Adrenal gland (tissue), 19 donors: ENCODE measurements at places on chromosomes 13 and 19. TPM values are rescaled to one million over a fixed set of nuclear protein-coding genes. Genes with fewer than 3 reads are reported as not detected.

DNA sequence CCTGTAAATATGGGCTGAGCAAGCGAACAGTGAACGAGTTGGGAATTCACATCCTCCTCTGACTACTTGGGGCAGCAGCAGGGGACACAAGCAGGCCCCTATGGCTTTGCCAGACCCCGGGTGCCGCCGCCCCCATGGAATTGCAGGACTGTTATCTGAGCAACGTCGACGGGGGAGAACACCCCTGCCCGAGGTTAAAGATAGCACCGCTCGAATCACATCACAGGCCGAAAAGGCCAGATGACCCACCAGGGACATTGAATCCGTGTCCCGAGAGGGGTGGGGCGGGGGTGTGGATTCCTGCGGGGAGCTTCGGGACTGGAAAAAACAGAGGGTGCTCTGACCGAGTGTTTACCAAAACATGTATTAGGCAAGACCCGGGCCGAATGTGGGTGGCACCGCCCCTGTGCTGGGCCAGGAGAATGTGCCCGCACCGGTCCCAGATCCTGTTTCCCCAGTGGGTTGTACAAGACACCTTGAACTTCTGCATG is 9.1 kb downstream of the FEM1A start:
- DNase-seq = no peak

DNA sequence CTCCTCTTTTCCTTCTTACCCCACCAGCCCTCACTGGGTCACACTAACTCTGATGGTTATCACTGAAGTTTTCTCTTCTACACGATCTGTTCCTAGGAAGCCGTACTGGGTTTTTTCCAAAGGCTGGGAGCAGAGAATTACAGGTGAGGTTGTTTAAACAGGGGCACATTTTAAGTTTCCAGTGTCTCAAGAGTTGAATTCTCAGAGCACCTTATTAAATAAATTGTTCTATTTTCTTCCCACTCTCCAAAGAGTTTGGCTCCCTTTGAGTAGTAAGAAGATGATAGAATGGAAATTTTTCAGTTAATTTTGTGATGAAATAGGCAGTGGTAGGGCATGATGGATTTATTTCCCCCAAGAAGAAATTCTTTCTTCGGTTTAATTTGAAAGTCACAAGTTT is at the start of gene OR7D4:
TSS of gene OR7D4 (minus strand) at position 101 of the 400 bp plus-strand sequence. CDS start 4,752 bp downstream, outside the sequence.
- DNase-seq = no peak

DNA sequence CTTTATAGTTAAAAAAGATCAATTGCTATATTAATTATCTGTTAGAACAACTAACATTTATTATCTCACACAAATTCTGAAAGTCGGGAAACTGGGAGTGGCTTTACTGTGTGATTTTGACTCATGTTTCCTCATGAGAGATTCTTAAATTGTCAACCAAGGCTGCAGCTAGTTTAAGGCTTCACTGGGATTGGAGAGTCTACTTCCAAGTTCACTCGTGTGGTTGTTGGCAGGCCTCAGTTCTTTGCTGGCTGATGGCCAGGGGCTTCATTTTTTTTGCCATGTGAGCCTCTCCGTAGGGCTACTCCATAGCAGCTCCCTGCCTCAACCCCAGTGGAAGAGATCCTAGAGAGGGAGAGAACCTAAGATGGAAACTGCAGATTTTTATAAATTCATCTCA is 24.5 kb upstream of the LPAR6 start:
- peak; percentile 60 for DNase-seq

GRCh38 chr13:68214691-68215415 is 984.7 kb upstream of the PCDH9 start:
- DNase-seq = no peak

DNA sequence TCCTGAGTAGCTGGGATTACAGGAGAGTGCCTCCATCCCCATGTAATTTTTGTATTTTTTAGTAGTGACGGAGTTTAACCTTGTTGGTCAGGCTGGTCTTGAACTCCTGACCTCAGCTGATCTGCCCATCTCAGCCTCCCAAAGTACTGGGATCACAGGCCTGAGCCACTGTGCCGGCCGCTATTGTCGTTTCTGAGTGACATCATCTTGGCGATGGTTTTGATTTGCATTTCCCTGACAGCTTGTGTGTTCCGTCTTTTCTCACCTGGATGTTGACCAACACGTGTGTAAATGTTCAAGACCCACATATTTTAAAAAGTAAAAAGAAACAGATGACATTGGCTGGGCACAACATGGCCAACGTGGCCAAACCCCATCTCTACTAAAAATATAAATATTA is 12.8 kb upstream of the MKNK2 start:
- DNase-seq = no peak

- DNase-seq = no peak
Observed at GRCh38 chr19:6531956-6532243, 1.1 kb downstream of the TNFSF9 start.

DNA sequence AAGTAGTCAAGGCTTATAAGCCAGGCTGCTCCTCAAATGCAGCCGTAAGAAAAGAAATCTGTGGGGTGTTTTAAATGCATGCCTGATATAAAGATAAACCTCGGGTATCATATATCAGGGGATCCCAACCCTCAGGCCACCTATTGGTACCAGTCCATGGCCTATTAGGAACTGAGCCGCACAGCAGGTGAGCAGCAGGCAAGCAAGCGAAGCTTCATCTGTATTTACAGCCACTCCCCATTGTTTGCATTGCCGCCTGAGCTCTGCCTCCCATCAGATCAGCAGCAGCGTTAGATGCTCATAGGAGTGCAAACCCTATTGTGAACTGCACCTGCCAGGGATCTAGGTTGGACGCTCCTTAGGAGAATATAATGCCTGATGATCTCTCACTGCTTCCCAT is 233.5 kb upstream of the SERP2 start:
- DNase-seq = no peak

GRCh38 chr13:55577082-55577846 is 1563.5 kb upstream of the PRR20A start:
- DNase-seq = no peak

DNA sequence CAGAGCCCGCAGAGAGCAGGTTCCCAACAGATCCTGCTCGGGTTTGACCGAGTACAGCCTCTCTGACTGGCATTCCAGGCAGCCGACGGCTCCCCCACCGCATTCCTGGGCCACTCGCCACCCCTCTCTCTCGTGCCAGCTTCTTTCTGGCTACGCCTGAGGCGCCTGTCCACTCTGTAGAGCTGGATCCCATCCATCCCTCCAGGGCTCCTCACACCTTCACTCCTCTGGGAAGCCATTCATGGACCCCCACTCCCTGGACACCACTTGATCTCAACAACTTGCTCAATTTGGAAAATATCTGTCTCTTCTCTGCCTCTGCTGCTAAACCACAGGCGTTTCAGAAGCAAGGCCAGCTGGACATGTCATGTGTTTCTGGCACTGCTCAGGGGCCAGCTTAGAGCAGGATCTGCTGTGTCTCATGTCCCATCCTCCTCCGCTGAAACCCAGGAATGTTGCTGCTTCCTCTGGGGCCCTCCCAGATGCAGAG is 30.6 kb upstream of the ATP1A3 start:
- no peak for DNase-seq

GRCh38 chr19:34540811-34541557 is 59.4 kb downstream of the WTIP start:
- DNase-seq = no peak

DNA sequence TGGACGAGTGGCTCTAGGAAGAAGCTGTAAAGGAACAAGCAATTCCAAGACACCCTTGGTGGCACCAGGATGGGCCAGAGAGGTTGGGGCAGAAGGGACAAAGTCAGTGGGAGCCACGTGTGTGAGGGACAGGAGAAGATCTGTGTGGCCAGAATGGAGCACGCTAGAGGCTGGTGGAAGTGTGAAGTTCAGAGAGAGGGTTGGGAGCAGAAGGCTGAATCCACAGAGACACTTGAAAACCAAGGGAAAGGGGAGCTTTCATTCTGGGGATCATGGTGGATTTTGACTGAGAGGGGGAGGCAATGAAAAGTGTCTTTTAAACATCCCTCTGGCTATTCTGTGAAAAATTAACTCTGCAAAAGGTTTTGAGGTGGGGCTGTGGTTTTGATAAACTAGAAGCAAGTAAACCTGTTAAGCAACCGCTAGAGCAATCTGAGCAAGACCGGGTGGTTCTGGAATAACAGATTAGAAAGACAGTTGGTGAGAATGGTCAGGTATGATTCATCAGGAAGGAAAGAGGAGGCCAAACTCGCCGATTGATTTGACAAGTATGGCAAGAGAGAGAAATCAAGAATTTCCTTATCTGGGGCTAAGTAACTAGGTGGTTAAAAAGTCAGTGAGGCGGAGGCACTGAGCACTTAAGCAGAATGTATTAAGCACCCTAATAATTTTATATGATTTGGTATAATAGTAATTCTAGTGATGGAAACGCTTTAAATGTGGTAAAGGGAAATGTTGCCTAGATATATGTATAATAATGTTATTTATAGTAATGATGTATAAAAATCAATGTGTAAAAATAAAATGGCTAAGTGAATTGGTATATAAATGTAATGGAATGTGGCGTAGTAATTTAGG is 140.0 kb downstream of the MYO16 start:
- DNase-seq = no peak

GRCh38 chr19:4267101-4267900 is 11.8 kb upstream of the SHD start:
- DNase-seq = peak; percentile 52

- no peak for DNase-seq
Observed at GRCh38 chr19:4474514-4475022, 2.5 kb downstream of the HDGFL2 start.

DNA sequence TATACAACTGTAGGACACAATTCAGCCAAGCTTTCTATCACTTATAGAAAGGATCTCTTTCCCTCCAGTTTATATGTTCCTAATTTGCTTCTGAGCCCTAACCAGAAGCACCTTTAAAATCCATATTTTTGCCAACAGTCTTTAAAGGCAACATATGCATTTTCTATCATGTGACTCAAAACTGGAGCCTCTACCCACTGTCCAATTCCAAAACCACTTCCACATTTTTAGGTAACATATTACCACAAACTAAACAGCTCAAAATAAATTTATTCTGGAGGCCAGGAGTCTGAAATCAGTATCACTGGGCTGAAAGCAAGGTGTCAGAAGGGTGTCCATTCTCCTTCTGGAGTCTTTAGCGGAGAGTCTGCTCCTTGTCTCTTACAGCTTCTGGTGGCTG is 15.9 kb upstream of the EFNB2 start:
- no peak for DNase-seq

- DNase-seq = no peak
Observed at GRCh38 chr13:103788061-103788652, 721.9 kb upstream of the SLC10A2 start.

- DNase-seq = peak; percentile 81
Observed at GRCh38 chr19:1155352-1156304, 18.4 kb downstream of the SBNO2 start.

- DNase-seq = no peak
Observed at GRCh38 chr19:31519256-31519655, 170.0 kb upstream of the TSHZ3 start.

DNA sequence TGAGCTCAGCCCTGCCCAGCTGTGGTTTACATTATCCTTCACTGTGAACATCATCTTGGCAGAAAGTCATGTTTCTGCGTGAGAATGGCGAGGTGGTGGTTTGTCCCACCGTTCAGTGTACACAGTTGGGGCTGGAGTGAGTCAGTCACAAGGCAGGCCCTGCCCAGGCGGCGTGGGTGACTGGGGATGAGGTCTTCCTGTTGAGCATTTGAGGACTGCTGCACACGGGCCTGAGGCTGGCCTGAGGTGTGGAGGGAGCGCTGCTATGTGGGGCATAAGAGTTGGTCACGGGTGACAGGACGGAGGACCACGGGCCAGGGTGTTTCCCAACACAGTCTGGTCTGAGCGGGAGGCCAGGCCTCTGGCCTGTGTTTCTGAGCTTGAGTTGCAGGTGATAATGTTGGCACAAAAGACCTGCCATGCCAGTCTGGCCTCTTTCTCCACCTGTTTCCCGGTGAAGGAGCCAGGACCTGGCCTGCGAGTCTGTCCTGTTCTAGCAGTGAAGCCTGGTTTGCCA is 13.4 kb upstream of the C19orf33 start:
- no peak for DNase-seq

DNA sequence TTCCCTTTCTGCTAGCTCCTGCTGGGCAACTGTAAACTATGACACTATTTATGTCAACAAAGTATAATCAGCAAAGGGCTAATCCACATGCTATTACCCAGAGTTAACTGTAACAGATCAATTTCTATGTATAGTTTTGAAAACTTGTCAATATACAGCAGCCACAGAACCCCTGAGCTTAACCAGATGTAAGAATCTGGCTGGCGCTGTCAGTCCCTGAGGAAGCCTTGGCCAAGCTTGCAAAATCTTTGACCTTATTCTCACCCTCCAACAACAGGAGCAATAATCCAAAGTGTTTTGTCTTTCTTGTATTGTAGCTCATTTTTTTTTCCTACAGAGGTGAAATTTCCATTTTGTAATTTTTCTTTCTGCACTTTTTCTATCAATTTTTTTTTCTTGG is 1230.1 kb upstream of the SLC10A2 start:
- DNase-seq = no peak

- DNase-seq = no peak
Observed at GRCh38 chr13:80860845-80861244, 519.9 kb upstream of the SPRY2 start.

GRCh38 chr13:39051157-39051556 is 12.9 kb downstream of the NHLRC3 start:
- DNase-seq = no peak

GRCh38 chr19:16898361-16899015 is 9.7 kb downstream of the F2RL3 start:
- no peak for DNase-seq

- DNase-seq = no peak
Observed at GRCh38 chr19:5059213-5059574, 90.3 kb downstream of the KDM4B start.

- DNase-seq = peak; percentile 30
Observed at GRCh38 chr19:39679056-39679790, 23.5 kb downstream of the LGALS16 start.

DNA sequence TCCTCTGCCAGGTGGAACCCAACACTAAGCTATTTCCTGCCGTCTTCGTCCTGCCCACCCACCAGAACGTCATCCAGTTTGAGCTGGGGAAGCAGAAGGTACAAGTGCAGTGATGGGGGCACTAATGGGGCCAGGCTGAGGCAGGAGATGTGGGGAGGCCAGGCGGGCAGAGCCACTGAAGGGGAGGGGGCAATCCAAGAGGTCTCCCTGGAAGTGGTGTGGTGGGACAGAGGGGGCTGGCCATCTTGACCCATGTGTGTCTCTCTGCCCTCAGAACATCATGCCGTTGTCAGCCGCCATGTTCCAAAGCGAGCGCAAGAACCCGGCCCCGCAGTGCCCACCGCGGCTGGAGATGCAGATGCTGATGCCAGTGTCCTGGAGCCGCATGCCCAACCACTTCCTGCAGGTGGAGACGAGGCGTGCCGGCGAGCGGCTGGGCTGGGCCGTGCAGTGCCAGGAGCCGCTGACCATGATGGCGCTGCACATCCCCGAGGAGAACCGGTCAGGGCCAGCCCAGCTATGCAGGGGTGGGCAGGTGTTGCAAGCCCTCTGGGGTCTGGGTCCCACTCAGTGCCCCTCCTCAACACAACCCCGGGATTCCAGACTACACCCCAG is 49.6 kb downstream of the RYR1 start:
- no peak for DNase-seq

The COMP gene
- total RNA-seq = not detected

The KIR2DL3 gene
- total RNA-seq = not detected

The CHST8 gene
- not detected for total RNA-seq

The OR7G3 gene
- total RNA-seq = not detected

The CPT1C gene
- not detected for total RNA-seq

The PODNL1 gene
- total RNA-seq = not detected

The LILRB1 gene
- 11.6 TPM for total RNA-seq

The FOSB gene
- 5.4 TPM for total RNA-seq

The C1QTNF9 gene
- total RNA-seq = not detected

The ZNF491 gene
- total RNA-seq = 2.8 TPM

The CAMSAP3 gene
- 7.1 TPM for total RNA-seq

The TTC9B gene
- total RNA-seq = not detected

The RASL11A gene
- 6.8 TPM for total RNA-seq
